NB4 (cell line): ENCODE measurements at places on chromosomes 7 and 10.

- peak; percentile 81 for DNase-seq
Observed at GRCh38 chr7:134458341-134458805, 527 bp downstream of the AKR1B1 start.

DNA sequence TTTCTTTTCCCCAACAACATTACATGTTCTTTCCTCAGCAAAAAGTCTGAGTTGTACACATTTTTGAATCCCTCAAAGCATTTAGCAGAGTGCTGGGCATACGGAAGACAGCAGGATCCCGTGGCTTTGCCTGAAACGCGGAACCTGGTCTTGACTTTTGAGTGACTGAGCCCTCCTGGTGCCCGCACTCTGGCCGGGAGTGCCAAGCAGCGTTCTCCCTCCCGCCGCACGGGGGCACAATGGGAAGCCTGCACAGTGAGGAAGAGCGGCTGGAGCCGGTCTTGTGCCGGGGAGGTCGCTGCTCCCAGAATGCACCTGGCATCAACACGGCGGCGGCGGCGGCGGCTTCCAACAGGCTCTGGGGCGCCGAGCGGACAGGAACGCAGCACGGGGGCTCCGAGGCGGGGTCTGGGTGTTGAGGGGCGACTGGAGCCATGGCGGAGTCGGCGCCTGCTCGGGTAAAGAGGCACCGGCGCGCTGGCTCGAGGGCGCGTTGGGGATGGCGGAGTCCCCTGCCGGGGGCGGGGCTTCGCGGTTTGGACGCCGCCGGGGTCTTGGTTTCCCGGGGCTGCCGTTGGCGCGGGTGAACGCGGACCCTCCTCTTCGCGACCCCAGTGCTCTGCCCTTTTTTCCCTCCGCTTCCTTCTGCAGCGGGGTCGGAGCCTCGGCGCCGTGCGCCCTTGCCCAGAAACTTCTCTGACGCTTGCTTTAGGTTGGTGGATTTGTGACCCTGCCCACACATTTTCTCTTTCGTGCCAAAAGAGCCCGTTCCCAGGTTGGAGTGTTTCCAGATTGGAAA is at the start of gene ZNF212:
TSS of gene ZNF212 (plus strand) at position 307 of the 799 bp plus-strand sequence. CDS start at position 435, 128 bp downstream.
- peak; percentile 98 for DNase-seq

DNA sequence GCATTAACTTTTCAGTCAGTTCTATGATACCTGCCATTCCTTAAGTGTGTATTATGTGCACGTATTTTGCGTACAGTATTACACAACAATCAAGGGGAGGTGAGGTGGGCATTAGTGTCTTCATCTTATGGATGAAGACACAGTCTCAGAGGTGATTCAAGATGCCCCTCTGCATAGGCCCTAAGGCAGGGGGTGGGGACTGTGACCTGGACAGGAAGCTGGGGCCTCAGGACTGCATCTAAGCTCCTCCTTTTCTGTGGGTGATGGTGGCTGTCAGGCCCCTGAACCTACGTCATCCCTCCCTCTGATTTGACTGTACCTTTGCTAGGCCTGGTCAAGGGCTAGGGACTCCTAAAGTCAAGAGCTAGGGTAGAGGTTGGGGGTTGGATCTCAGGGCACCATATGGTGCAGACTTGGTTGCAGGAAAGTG is 38.9 kb downstream of the HK1 start:
- peak; percentile 43 for DNase-seq

DNA sequence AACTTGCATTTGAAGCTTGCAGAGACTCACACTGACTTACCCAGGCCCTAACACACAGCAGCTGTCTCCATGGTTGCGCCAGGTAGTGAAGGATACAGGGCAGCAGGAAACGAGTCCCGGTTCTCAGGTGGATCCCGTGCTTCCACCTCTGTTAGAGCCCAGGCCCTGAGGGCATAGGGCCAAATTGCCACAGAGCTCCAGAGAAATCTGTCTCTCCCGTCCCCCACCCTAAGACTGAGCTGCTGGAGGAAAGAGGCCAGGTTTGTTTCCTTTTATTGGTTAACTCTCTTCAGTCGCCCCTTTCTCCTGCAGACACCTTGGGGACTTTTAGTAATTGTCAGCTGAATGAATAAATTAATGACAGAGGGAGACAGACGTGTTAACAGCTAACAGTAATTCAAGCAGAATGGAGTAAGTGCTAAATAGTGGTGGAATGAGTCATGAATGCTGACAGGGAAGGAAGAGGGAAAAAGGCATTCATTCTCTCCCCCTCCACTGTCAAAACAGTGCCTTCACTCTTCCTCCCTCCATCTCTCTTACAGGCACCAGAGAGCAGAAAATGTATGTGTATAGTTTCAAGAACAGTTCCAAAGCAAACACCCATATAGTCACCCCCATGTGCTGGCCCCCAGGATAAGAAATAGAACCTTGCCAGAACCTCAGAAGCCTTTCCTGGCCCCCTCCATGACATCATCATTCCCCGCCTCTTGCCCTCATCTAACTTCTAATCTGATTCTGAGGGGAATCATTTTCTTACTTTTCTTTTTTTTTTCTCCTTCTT is 16.8 kb upstream of the DLG5 start:
- peak; percentile 31 for DNase-seq
